ENCODE measurements at places on chromosomes 4 and X.

DNA sequence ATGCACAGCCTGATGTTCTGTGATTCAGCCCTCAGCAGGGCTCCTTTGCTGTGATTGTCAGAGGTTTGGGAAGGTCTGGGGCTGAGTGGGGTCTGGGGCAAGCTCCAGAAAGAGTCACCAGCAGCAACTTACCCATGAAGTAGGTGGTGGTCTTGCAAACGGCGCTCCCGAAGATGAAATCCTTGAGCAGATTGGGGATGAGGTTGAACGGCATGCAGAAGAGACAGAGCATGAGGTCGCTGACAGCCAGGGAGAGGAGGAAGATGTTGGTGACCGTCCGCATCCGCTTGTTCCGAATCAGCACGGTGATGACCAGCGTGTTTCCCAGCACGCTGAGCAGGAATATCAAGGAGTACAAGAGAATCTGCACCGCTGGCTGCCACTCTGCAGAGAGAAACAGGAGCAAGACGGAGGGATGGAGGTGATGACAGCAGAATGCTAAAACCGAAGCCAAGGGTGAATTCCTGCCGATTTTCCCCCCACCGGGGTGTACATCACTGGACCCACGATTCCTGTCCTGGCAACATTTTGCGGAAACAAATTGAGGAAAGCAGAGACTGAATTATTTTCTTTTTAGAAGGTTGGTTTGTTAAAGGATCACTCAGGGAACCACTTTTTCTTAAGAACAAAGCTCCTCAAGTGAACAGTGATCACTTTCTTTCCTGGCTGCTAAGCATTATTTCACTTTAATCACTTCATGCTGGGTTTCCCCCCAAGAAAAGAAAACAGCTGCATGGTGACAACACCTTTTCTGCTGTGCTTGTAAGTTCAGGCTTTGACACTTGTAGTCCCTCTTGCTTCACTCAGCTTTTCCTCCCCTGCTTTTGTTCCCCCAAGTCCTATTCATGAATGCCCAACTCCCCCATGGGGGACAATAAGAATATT, 941 bp downstream of the CCKAR start:
- DNase-seq, result no peak

DNA sequence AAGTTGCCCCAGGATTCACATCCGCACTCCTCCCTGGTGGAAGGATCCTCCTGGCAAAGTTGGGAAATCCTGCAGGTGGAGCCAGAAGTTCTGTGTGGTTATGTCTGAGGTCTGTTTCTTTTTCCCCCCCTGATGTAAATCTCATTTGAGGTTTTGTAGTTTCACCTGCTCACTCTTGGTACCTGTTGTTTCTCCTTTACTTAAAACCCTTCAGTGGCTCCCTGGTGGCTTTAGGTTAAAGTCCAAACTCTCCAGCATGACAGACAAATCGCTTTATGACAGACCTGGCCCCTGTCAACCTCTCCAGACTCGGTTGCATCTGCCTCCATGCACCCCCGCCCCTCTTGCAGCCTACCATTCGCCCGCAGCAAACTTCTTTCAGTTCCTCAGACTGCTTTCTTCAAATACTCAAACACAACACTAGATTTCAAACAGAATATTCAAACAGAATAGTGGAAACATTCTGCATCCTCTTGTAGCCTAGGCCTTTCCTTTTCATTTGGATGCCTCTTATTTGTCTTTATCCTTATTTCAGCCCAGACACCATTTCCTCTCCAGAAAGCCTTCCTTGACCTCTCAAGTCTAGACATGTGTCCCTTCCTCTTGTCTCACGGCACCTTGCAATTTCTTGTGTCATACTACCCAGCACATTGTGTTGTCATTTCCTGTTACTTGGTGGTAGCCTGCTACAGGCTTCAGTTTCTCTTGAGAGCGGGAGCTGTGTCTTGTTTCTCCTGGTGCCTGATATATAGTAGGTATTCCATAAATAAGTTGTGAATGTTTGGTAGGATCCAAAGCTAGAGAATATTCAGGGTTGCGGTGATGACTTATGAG, 24.8 kb downstream of the IL13RA1 start:
- peak; percentile 80 for DNase-seq

- DNase-seq, result peak; percentile 45
Observed at GRCh38 chrX:19842542-19842941, 44.9 kb downstream of the SH3KBP1 start.

GRCh38 chr4:22456291-22456690, 59.6 kb downstream of the ADGRA3 start:
- no peak for DNase-seq

Measured in NB4 (cell line).